ENCODE measurements at places on chromosomes 13 and 19.

- peak; percentile 91 for DNase-seq
These were observed 1.4 kb upstream of the BCL3 start for GRCh38 chr19:44746946-44747738.

- no peak for DNase-seq
These were observed 375.7 kb upstream of the SPRY2 start for GRCh38 chr13:80716610-80717081.

DNA sequence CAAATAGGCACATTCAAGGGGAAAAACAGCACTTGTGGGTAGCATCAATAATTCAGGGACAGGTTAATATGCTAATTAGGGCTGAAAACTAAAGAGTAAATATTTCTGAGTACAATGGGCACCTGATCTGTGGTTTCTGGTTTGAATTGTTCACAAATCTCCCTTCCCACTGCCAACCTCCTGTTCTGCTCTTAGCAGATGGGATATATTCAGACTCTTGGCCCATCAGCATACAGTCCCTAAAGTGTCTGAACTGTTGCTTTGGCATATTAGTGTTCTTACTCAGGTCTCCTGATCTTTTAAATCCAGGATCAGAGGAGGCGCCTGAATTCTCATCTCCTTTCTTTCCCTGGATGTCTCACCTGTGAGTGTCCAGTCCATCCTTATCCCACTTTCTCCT, 8.2 kb upstream of the LRCH1 start:
- no peak for DNase-seq

DNA sequence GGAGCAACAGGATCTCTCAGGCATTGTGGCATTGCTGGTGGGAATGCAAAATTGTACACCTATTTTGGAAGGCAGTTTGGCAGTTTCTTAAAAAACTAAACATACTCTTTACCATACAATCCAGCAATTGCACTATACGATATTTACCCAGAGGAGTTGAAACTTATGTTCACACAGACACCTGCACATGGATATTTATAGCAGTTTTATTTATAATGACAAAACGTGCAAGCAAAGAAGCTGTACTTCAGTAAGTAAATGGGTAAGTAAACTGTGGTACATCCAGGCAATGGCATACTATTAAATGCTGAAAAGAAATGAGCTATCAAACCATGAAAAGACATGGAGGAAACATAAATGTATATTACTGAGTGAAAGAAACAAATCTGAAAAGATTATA, 71.6 kb upstream of the UBAC2 start:
- DNase-seq, result no peak

DNA sequence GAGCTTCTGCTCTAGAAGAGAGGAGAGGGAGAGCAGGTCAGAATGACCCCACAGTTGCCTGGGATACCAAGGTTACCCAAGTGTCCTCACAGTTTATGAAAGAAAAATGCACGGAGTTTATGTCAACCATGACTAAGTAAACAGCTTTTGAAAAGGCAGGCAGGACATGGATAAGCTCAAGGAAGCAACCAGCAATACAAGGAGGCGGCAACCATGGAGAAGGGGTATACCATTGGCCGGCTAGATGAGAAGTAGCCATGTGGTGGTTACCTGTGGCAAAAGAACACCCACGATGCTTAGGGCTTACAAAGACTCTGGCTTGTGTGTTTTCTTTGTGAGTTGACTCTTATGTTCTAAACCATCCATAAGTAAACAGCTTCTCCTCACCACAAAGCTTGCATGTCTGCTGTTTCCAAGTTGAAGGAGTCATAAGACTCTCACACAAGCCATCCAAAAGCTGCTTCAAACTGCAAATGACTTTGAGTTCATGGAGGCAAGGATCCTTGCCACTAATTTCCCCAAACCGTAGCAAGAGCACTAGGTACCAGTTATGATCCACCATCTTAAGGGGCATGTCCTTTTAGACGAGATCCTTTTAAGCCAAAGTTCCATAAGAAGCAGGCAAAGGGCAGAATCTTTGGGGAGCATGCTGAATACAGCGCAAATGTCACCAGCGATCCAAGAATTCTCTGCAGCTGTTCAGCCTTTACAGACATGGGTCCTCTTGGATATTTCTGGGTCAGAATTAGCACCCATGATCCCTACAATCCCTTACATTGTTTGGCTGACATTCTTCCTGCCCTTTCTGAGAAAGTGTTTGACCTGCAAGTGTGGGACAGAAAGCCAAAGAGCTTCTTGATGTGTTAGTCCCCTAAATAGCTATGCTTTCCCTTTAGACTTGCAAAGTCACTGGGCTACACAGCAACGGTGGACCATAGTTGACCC, 74.8 kb upstream of the IPO5 start:
- no peak for DNase-seq

DNA sequence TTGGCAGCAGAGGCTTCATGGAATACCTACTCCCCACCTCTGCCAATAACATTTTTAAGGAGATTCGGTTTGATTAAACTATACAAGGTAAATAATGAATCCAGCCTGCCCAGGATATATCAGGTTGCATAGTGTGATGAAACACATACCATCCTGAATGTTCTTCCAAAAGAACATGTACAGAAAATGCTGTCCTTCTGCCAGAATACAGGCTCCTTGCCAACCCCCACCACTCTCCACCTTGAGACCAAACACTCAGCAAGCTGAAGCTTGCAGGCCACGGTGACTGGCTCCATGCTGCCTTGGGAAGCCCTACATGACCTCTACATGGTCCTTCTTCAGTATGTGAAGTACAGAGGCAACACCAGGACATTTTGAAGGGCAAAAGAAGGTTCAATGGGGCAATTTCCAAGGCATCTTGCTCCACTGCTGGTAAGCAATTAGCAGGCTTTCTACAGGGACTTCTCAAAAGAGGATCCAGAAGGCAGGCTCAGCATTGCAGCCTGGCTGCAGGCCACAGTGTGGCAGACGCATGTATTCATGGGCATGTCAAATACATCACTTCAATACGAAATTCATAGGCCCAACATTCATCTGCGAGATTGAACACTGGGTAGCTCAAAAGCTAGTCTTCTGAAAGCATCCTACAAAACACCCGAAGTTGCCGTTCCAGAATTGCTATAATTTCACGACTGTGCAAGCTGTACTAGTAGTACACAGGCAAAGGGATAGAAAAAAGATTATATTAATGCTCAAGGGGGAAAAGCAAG, 62.4 kb upstream of the SERP2 start:
- DNase-seq, result peak; percentile 58
